ENCODE measurements at places on chromosomes 4 and X.

- no peak for DNase-seq
These were observed 590.8 kb downstream of the SPRY1 start for GRCh38 chr4:123987408-123987807.

DNA sequence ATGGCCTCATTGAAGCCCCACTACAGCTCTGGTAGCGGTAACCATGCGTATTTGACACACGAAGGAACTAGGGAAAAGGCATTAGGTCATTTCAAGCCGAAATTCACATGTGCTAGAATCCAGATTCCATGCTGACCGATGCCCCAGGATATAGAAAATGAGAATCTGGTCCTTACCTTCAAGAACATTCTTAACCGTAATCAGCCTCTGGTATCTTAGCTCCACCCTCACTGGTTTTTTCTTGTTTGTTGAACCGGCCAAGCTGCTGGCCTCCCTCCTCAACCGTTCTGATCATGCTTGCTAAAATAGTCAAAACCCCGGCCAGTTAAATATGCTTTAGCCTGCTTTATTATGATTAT, 876 bp downstream of the HPRT1 start:
- DNase-seq, result no peak

DNA sequence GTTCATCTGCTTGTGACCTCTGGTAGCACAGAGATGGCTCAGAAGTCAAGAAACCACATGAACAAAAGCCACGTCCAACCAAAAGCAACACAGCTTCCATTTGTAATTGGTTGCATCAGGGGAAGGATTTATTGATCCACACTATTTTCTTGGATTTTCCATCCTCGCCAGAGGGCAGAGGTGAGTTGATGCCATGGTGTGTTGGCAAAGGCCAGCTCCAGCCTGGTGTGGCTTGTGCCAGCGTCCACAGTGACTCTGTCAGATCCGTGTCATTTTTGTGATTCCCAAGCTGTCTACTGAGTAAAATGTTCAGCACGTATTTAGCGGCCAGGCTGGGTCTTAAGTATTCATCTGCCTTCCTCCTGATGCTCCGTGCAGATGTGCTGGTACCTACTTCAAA, 30.0 kb upstream of the SMIM10L2A start:
- DNase-seq, result no peak

GRCh38 chr4:188812644-188813043, 673.4 kb downstream of the TRIML1 start:
- no peak for DNase-seq
